ENCODE measurements at places on chromosomes 6 and 20. TPM values are rescaled to one million over a fixed set of nuclear protein-coding genes. Genes with fewer than 3 reads are reported as not detected.

DNA sequence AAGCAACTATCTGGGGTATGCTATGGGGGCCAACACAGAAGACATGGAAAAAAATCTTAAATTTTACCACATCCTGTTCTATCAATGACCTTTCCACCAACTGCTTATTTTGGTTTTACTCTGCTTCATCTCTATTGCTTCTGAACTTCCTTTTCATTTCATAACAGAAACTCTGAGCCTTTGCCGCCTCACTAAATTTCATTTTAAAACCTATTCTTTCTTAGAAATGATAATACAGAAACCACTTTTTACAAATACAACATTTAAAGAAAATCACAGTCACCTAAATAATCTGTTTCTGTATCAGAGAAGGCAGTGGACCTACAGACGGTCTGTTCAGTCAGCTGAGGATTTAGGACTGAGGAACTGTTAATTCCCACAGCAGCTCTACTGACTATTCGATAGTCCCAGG, 117.5 kb downstream of the KCNQ5 start:
- DNase-seq: no peak

GRCh38 chr6:108673602-108674001, 112.9 kb downstream of the FOXO3 start:
- DNase-seq: no peak

GRCh38 chr6:160085713-160086505, 35.7 kb upstream of the SLC22A1 start:
- peak; percentile 74 for DNase-seq

DNA sequence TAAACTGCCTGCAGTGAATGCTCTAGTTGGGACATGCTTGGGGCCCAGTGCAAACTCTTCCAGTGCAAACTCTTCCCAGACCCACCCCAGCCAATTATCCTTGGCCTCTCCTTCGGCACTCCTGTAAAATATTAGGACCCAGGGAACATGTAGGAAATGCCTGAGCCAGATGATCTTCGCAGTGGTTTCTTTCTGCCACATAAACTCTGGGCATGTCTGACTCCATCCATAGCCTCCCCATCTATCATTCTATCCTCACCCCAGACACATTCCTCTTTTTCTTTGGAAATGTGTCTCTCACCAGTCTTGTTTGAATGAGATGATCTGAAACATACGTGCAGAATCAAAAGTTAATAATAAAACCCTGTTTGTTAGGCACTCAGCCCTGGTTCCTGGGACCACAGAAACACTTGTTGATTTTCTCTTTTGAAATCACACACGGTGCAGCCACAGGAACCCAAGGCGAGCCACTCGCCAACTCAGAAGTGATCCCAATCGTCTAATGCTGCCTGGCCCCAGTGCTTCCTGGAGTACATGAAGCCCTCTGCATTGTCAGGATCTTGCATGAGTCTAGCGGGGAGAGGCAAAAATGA, 108.9 kb upstream of the CST7 start:
- DNase-seq: peak; percentile 65

- no peak for DNase-seq
These were observed 135.5 kb downstream of the CDKAL1 start for GRCh38 chr6:20669571-20670314.

DNA sequence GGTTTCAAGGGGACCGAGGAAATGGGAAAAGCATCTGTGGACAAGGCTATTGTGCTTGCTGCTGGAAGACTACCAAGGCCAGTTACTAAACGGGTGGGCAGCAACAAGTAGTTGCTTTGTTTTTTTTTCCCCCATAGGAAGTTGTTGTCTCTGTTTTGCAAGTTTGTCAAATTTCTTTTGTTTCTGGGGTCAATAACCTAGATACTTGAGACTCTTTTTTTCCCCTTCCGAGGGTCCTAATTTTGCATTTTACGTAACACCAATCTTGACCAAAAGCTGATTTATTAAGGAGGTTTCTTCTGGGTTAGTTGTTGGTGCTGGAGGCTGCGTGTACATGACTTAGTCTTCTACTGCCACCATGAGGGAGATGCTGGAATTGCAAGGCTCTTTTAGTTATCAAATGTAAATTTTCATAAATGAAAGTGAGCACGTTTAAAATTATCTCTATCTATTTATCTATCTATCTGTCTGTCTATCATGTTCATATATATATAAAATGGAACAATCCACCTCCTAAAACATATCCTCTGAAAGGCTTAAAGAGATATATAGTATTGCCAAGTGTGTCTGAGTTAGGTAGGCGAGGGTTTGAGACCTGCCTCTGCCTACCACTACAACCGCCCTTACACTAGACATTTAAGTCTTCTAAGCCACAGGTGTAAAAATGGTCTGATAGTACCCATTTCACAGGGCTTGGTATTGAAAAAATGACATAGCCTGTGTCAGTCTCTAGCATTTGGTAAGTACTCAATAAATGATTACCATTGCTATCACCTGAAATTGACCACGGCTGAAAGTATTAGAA, 60.2 kb downstream of the GCLC start:
- DNase-seq: no peak

DNA sequence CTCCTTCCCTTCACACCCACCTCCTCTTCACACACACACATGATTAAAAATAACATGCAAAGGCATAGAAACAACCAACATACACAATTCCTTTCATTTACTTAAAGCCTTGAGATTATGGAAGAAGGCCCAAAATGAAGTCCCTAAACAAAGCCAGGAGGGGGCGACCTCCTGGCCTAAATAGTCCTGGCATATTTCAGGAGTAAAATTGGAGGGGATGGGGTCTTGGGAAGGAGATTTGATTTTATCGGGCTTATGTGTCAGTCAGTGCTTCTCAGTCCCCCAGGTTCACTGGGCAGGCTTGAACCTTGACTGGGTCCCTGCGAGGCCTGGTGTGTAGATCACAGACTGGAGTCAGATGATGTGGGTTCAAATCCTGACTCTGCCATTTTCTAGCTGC, 266.4 kb downstream of the SAMD5 start:
- DNase-seq: no peak

DNA sequence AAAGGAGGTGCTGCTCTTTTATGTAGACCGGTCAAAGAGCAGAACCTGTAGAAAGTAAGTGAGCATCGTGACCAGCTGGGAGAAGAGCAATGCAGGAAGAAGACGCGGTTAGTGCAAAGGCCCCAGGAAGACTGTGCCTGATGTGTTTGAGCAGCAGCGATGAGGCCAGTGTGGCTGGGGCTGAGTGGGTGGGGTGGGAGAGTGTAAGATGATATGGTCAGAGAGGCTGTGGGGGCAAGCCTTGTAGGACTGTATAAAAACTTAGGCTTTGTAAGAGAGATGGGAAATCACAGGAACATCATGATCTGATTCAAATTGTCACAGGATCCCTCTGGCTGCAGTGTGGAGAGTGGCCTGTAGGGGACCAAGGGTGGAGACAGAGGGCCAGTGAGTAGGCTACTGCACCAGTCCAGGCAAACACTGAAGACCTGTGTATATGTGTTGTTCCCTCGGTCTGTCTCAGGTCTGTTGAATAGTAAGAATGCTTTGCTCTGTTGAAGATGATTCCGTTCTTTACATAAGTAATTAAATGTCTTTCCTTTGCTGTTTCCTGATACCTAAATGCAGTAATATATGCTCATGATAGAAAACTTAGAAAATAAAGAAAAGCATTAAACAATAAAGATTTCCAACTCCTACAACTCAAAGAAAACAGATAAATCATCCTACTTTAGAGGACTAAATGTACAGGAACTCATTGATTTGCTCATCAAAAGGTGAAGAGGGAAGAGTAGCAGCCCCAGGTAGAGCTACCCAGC, 23.6 kb upstream of the WFDC2 start:
- no peak for DNase-seq

DNA sequence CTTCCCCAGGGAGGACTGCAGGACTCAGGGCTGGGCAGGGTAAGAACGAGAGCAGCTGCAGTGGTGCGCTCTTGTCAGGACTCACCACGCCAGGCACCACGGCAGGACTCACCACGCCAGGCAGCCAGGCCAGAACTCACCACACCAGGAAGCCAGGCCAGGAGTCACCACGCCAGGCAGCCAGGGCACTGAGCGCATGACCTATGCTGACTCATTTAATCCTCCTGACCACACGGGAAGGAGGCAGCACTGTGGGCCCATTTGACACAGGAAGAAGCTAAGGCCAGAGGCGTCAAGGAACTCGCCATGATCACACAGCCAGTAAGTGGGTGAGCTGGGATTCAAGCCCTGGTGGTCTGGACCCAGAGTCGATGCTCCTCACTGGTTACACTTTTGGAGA, 189.3 kb downstream of the PREX1 start:
- no peak for DNase-seq

- no peak for DNase-seq
These were observed 75.2 kb upstream of the IYD start for GRCh38 chr6:150293423-150294173.

- DNase-seq: no peak
These were observed 172.9 kb upstream of the CDYL start for GRCh38 chr6:4603291-4603690.

DNA sequence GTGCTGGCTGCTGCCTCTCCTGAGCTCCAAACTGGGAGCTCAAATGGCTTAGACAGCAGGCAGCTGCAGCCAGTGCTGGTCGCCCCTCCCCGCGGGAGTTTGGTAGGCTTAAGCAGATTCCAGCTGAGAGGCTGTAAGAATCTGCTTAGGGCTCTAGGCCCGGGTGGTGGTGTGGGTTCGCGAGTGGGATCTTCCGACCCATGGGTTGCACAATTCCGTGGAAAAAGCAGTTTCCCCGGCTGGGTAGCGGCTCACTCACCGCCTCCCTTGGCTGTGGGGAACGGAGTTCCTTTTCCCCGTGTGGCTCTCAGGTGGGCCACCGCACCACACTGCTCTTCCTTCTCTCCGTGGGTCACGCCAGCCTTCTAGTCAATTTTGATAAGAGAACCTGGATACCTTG, 232.5 kb downstream of the PKHD1 start:
- no peak for DNase-seq

DNA sequence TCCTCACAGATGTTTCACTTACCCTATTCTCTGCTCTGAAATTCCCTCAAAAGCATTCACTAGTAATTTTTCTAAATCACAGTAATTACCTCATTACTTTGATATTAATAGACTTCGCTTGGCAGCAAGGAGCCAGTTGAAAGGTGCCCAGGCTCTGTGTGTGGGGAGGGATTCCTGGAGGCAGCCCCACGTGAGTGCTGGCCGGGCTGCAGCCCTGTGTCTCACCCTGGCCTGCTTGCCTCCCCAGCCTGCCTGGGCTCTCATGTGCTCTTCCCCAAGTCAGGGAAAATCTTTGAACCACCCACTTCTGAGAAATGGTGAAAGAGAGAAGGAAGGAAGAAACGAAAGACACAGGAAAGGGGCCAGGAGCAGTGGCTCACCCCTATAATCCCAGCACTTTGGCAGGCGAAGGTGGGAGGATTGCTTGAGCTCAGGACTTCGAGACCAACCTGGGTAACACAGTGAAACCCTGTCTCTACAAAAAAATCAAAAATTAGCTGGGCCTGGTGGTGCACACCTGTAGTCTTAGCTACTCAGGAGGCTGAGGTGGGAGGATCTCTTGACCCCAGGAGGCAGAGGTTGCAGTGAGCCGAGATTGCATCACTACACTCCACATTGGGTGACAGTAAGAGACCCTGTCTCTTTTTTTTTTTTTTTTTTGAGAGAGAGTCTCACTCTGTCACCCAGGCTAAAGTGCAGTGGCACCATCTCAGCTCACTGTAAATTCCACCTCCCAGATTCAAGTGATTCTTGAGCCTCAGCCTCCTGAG, 20.0 kb upstream of the SNTA1 start:
- no peak for DNase-seq

GRCh38 chr6:107665382-107665781, 158.7 kb downstream of the SCML4 start:
- DNase-seq: no peak

DNA sequence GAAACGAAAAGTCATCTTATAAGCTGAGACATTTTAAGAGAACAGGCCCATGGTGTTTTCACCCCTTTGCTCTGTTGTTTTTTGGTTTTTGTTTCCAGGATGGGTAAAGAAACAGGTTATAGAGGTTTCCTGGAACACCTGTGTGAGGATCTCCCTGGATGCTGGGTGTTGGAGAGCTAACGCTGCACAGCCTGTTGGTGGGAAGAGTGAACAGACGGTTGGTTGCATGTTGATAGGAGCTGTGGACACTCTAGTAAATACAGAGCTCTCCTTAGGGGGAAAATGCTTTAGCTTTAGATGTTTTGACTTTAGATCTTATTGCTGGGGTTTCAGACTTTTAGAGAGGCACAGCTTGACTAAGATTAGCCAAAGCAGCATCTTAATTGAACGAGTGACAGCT, 235.2 kb downstream of the SOX4 start:
- DNase-seq: no peak

DNA sequence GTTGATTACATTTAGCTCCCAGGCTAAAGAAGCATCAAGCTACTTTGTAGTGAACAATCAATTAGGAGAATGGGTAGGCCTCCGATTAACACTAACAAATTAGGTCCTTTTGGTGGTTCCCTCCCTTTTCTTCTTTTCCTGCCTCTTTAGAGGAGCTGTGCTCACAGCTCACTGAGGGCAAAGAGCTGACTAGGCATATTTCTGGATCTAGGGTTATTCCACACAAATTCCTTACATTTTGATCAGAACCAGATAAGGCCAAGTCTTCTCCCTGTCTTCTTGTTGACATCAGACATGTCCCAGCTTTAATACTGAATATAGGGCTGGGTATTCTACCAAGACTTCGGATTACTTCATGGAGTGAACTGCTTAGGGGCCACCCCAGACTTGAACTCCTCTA, 119.1 kb downstream of the PKHD1 start:
- DNase-seq: no peak

- no peak for DNase-seq
These were observed 121.1 kb downstream of the GMDS start for GRCh38 chr6:2124260-2124709.

DNA sequence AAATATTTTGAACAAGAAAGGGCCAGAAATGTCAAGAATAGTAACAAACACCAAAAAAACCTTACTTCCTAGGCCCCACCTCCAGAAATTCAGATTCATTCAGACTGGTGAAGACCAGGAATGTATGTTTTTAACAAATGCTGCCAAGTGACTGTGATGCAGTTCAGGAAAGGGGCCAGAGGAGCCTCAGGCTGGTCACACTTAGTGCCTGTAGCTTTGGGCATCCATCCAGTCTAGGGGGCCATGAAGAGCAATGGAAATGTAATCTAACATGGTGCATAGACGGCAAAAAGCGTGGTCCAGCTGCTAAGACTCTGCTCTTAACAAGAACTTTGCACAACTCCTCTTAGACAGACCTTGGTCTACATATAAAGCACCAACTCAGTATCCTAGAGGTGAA, 7.1 kb downstream of the GJA1 start:
- no peak for DNase-seq

- no peak for DNase-seq
These were observed 86.7 kb downstream of the TASP1 start for GRCh38 chr20:13552061-13552460.

The VIP gene
- not detected for total RNA-seq

The OR12D3 gene
- not detected for total RNA-seq

The GLP1R gene
- not detected for total RNA-seq

The ZNF341 gene
- 2.6 TPM for total RNA-seq

The BIRC7 gene
- total RNA-seq: not detected
